ENCODE measurements at places on chromosomes 7 and 10. TPM values are rescaled to one million over a fixed set of nuclear protein-coding genes. Genes with fewer than 3 reads are reported as not detected.

The LRIT1 gene
- total RNA-seq = not detected

The BAMBI gene
- 0.32 TPM for total RNA-seq

The PON1 gene
- not detected for total RNA-seq

The FAM180A gene
- total RNA-seq = 20.2 TPM

The PTN gene
- 38.6 TPM for total RNA-seq

The PAPOLB gene
- under 0.01 TPM for total RNA-seq

The GARIN1A gene
- total RNA-seq = 0.52 TPM

The CUBN gene
- total RNA-seq = 2.2 TPM

The CHN2 gene
- total RNA-seq = 0.09 TPM

The AKR1C1 gene
- 282 TPM for total RNA-seq

The CSTF2T gene
- total RNA-seq = 18.0 TPM

The GLCCI1 gene
- total RNA-seq = 13.8 TPM

The TCF7L2 gene
- 2.1 TPM for total RNA-seq

The SFRP4 gene
- 0.32 TPM for total RNA-seq

The STEAP1 gene
- 30.7 TPM for total RNA-seq

The SLC18A3 gene
- not detected for total RNA-seq

The SKIDA1 gene
- total RNA-seq = 0.47 TPM

The TAS2R3 gene
- total RNA-seq = 1.3 TPM

The ERVW-1 gene
- total RNA-seq = not detected

The KLLN gene
- 0.47 TPM for total RNA-seq

The COL17A1 gene
- total RNA-seq = 0.94 TPM

The DENND2A gene
- 38.6 TPM for total RNA-seq

The PRSS37 gene
- total RNA-seq = not detected

The PNLIP gene
- total RNA-seq = not detected

The HOXA11 gene
- total RNA-seq = 0.16 TPM

The ARMH3 gene
- 9.3 TPM for total RNA-seq

The POLR2J2 gene
- total RNA-seq = 3.5 TPM

The PNLIPRP3 gene
- total RNA-seq = not detected

Data from bronchial smooth muscle cell (primary cell).